ENCODE measurements at places on chromosomes 11 and 22. TPM values are rescaled to one million over a fixed set of nuclear protein-coding genes. Genes with fewer than 3 reads are reported as not detected.

DNA sequence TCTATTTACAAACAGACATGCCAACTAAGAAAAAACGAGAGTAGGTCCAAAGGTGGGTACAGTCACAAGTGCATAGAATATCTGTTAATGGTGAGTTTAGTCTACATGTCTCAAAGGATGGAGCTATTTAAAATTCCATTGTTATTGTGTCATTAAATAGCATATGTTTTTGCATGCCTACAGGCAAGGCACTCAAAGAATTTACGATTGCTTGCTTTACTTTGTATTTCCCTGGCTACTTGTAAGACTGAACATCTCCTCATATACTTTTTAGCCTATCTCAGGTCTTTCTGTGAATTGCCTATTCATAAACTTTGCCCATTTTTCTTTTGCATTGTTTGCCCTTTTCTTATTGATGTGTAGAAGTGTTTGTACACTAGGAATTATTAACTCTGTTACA is 39.7 kb downstream of the DEUP1 start:
- H3K27me3 ChIP-seq, result no peaks in the 10 kb centered on the region
- H3K27ac ChIP-seq, result no peak overlapping the region
- DNase-seq, result no peak
- H3K36me3 ChIP-seq, result peaks cover 2% of the 10 kb centered on the region

SCUBE1 gene
- 0.07 TPM for total RNA-seq

- no peaks in the 10 kb centered on the region for H3K36me3 ChIP-seq
- H3K27me3 ChIP-seq, result no peaks in the 10 kb centered on the region
- peak overlapping the region; percentile 36 for H3K27ac ChIP-seq
- no peak overlapping the region for H3K4me3 ChIP-seq
- peaks cover 61% of the 10 kb centered on the region for H3K4me1 ChIP-seq
Observed at GRCh38 chr11:1306186-1307162, 3.0 kb downstream of the TOLLIP start.

DNA sequence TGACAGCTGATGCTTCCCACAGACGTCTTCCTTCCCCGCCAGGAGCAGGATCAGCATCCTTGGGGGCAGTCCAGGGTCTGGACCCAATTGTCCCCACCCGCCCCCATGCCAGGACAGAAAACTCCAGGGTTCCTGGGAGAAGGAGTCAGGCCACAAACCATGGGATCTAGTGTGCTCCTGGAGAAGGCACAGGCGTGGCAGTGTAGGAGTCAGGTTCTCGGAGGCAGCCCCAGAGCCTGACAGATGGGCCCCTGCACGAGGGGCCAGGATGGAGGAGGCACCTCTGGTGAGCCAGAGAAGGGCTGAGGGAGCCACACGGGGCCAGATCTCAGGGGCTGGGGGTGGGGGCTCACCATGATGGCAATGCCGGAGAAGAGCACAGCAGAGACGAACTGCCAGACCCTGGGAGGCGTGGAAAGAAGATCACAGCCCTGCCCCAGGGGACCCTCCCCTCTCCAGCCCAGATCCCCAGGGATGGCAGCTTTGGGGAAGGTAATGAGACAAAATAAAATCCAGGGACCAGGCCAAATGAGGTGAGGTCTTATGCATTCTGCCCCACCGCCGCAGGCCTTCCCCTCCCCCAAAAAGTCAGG is 13.6 kb downstream of the TP53I11 start:
- H3K4me1 ChIP-seq, result peaks cover 3% of the 10 kb centered on the region
- no peak for DNase-seq
- no peak overlapping the region for H3K4me3 ChIP-seq
- H3K27ac ChIP-seq, result no peak overlapping the region
- no peaks in the 10 kb centered on the region for H3K27me3 ChIP-seq

GRCh38 chr11:95831198-95831883 is 41.0 kb downstream of the CEP57 start:
- H3K27ac ChIP-seq, result peak overlapping the region; percentile 52
- H3K27me3 ChIP-seq, result no peaks in the 10 kb centered on the region
- no peak overlapping the region for H3K4me3 ChIP-seq

GRCh38 chr22:38513063-38513462 is 7.0 kb upstream of the DDX17 start:
- no peak overlapping the region for H3K4me3 ChIP-seq
- H3K36me3 ChIP-seq, result no peaks in the 10 kb centered on the region
- no peaks in the 10 kb centered on the region for H3K4me1 ChIP-seq
- no peaks in the 10 kb centered on the region for H3K27me3 ChIP-seq
- no peak for DNase-seq

GGT5 gene
- 37.5 TPM for total RNA-seq

GRCh38 chr11:128776069-128776423 is 82.2 kb downstream of the FLI1 start:
- H3K36me3 ChIP-seq, result peaks cover 15% of the 10 kb centered on the region
- H3K27me3 ChIP-seq, result no peaks in the 10 kb centered on the region
- no peak overlapping the region for H3K27ac ChIP-seq
- no peak for DNase-seq
